A172 (cell line): ENCODE measurements at places on chromosomes 7 and 10. TPM values are rescaled to one million over a fixed set of nuclear protein-coding genes. Genes with fewer than 3 reads are reported as not detected.

The SLC13A1 gene
- total RNA-seq: not detected in 2 replicates

GRCh38 chr10:14399641-14400040 lies 68.9 kb upstream of the FRMD4A start:
- peak; percentile 57 for DNase-seq

DNA sequence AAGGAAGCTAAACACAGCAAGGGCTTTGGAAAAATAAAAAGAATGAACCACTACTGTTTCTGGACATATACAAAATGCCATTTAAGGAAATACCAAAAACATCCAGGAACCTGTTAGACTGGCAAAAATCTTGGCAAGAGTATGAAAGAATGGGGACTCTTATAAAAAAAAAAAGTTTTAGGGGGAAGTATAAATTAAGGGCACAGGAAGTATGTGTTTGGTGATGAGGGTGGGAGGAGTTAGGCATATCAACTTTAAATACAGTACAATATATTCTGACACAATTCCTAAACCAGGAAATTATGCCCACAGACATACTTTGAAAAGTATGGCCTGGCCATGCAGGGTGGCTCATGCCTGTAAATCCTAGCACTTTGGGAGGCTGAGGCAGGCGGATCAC lies 74.2 kb downstream of the WAPL start:
- no peak for DNase-seq

DNA sequence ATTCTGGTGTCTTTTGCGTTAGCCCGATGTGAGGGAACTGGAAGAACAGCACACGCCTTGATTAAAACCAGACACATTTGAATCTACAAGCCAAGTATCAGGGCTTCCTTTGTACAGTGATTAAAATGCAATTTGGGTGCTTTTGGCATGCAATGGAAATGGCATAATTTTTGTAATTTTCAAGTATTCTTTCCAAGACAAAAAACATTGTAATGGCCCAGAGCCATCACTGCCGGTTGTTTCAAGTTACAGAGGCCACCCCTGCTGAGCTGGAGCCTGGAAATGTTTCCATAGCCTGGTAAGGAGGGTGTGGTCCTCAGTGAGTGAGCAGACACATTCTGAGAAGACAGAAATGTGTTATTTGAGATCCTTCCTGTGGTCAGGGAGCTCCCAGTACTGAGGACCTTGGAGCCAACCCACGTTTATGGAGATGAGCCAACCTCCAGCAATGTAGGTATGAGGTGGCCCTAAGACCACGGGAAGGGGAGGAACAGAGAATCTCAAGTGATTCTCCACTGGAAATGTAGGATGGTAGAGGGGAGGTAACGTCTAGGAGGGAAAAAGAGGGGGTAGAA lies 20.9 kb downstream of the TEX36 start:
- DNase-seq: peak; percentile 77

GRCh38 chr7:95303013-95303905 lies 21.1 kb downstream of the PON1 start:
- peak; percentile 10 for DNase-seq

- DNase-seq: peak; percentile 47
These were observed 6.6 kb downstream of the AASS start for GRCh38 chr7:122137251-122138077.

- DNase-seq: no peak
These were observed 4.3 kb downstream of the COPS6 start for GRCh38 chr7:100093054-100093453.

DNA sequence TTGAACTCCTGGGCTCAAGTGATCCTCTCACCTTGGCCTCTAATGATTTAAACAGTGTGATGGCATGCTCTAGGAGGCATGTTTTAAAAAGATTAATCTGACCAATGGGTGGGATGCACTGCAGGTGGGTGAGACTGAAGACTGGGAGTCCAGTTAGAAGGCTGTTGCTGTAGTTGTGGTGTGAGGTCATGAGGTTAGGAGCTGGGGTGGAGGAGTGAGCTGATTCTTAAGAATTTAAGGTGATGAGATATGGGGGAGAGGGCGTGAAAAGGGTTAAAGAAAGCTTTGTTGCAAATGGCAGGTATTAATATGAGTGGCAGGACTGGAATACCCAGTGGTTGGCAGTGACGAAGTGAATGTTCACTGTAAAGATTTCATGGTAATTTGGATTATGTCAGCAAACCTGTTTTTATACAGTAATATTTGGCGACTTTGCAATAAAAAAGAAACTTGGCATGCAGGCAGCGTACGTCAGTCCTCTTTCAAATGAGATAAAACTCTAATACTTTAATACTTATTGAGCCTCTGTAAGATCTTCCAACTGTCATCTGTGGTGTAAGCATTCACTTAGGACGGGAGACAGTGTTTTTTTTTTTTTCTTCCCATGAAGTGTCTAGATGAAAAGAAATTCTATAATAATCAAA lies 72.8 kb upstream of the MTPN start:
- no peak for DNase-seq

- no peak for DNase-seq
These were observed 64.9 kb downstream of the ZNF37A start for GRCh38 chr10:38159004-38159403.

The COL1A2 gene
- total RNA-seq: 104 and 144 TPM in 2 replicates

DNA sequence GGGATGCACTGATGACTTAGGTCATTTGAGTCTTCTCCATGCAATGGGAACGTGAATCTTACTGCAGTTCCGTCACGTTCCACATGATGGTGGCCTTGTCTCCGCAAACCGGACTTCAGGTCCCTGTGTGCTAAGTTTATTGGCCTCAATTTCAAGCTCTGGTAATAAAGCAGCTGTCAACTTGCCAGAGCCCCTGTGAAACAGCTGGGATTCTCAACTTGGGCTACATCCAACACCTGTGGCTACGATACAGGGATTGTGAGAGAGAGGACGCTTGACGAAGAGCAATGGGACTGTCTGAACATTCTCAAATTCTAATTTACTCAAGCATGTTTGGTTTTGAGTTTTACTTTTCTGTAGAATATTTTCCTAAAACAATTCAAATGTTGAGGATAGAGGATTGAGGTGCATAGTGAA lies 174.2 kb downstream of the PTN start:
- DNase-seq: peak; percentile 45

DNA sequence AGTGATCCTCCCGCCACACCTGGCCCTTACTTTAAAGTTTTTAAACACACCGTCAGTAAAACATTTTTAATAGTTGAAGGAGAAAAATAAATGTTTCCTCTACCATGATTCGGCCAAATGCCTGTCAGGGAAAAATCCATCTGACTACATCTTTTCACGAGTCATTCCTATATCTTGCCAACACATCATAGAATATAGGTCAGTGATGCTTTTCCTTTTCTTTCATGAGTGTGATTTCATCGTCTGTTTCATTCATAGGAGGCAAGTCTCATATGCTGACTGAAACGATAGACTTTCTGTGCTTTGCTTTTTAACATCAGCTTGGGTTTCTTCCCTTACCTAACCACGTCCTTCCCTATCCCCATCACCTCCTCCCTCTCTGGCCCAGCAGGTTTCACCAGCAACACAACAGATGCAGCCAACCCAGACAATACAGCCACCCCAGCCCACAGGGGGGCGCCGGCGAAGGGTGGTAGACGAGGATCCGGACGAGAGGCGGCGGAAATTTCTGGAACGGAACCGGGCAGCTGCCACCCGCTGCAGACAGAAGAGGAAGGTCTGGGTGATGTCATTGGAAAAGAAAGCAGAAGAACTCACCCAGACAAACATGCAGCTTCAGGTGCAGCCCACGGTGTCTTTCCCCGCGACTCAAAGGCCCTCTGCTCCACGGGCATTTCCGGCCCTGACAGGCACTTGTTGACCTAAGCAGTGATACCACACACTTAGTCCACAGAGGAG lies 149.2 kb downstream of the TRIL start:
- DNase-seq: no peak

DNA sequence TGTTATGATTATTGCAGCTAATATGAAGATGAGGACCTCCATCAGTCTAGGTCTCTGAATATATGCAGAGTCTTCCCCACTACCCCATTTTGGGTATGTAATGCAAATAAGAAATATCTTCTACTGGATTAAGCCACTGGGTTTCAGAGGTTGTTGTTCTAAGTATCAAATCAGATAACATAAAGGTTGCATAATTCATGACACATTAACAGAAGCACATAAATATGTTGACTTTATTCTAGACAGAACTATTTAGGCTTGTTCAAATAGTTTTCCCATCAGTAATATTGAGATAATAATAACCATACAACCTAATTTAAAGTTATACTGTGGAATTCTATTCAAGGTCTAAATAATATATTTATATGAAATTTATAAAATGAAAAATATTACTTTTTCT lies 157.1 kb downstream of the ETV1 start:
- DNase-seq: no peak

The METTL27 gene
- total RNA-seq: 2.3 and 3.1 TPM in 2 replicates

- DNase-seq: no peak
These were observed 19.6 kb downstream of the ANXA11 start for GRCh38 chr10:80185578-80186299.

- peak; percentile 51 for DNase-seq
These were observed 26.7 kb upstream of the CD36 start for GRCh38 chr7:80611779-80612178.

The VWA2 gene
- 0.14 TPM in 1 of 2 replicates, not detected in the other for total RNA-seq

The SSC4D gene
- 0.76 and 2.4 TPM in 2 replicates for total RNA-seq

The FBXL15 gene
- total RNA-seq: 14.6 and 20.0 TPM in 2 replicates

The CDNF gene
- total RNA-seq: 1.2 and 1.8 TPM in 2 replicates

GRCh38 chr7:86768394-86768793 lies 124.7 kb downstream of the GRM3 start:
- DNase-seq: no peak
